Fibroblast of skin of scalp (primary cell): ENCODE measurements at places on chromosomes 4 and X.
A peak's percentile ranks its signal among the peaks of the same experiment; 100 is the strongest.

- DNase-seq = no peak
Measured at GRCh38 chr4:13218326-13218958, 265.7 kb downstream of the RAB28 start.

GRCh38 chr4:141248029-141248428 is 27.3 kb downstream of the ZNF330 start:
- DNase-seq = peak; percentile 40

DNA sequence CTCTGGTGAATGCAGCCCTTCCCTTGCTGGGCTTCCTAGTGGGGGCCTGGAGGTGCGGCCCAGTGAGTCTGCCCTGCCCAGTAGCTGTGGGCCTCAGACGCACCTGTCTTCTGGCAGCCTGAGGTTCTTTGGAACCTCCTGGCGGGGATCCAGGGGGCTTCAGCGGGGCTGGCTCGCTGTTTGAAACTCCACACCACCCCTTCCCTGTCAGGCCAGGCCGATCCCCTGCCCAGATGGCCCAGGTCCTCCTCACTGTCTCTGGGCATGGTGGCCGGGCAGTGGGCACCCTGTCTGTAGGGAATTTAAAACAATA is 10.7 kb upstream of the NKX1-1 start:
- DNase-seq = no peak

- DNase-seq = no peak
Measured at GRCh38 chr4:189779281-189779980, 161.2 kb upstream of the FRG1 start.

DNA sequence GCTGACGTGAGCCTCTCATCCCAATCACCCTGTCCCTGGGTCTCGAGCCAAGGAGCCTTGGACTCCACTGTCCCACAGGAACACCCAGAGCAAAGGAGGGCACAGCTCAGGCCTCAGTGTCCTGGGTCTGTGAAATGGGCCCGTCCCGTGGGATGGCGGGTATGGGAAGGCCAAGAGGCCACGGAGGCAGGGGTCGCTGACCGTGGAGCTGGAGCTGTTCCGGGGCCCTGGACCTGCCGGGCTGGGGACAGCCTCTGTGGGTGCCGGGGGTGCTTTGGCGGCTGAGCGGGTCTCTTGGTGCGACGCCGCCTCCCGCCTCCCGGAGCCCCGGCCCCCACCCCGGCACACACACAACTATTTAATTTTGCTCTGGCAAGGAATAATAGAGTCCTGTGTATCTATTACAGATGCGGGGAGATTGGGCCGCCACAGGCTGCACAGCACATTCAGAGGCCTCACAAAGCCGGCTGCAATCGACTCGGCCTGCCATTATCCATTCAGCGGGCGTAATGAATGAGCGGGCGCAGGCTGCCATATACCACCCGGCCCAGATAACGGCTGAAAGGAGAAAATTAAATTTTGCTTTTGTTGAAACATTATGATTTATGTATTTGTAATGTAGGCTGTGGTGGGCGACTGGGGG is 83.9 kb upstream of the NKX1-1 start:
- no peak for DNase-seq

DNA sequence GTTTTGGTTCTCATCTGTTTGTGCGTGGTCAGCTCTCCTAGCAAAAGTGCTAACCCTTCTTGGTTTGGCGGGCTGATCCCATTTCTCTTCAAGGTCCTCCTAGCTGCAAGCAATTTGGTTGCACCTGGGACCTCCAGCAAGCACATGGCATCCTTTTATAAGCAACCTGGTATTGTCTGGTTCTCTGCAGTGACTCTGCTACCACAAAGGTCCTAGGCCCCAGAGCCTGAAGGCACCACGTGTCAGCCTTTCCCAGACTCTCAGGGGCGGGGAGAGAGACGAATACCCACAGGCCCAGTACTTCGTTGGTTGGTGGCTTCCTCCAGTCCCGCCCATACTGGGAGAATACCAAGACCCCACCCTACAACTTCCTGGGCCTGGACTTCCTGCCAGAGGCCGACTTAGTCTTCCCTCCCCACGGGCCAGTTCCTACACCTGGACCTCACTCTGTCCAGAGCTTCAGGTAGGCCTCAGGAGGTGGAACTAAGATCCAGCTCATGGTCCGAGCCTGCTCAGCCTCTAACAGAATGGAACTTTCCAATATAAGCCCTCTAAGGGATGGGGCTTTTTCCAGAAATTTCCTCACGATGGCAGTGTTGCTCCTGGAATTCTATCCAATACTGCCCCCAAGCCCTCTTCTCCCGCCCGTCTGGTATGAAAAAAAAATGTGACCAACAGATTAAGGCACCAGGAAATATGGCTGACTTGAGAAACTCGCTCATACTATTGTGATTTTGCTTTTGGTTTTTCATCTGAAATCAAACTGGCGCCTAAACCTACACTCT is 192.5 kb upstream of the STK26 start:
- peak; percentile 66 for DNase-seq

GRCh38 chr4:163217505-163217904 is 50.8 kb upstream of the NAF1 start:
- no peak for DNase-seq

- DNase-seq = no peak
Measured at GRCh38 chr4:7439699-7440098, 5.0 kb upstream of the PSAPL1 start.

- DNase-seq = no peak
Measured at GRCh38 chrX:69104756-69105434, 60.4 kb downstream of the PJA1 start.

DNA sequence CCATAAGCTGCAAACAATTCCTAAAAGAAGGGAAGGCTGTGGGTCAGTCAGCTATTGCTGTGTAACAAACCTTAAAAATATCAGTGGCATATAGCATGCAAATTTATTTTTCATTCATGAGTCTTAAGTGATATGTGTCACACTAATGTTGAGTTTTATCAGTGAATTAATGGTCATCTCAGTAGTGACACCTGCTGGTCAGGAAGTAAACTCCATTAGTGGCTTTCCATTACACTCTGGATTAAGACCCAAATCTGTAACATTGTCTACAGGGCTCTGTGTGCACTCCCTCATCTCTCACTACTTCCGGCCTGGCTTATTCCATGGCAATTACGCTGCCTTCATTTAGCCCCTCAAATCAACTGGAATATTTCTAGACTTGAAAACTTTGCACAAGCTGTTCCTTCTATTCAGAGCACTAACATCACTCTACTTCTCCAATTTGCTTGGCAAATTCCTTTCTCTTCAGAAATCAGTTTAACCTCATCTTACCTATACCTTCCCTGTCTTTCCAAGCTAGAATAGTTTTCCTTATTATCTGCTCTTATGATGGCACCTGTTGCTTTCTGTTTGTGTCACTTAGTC is 217.3 kb upstream of the TAPT1 start:
- DNase-seq = peak; percentile 49

GRCh38 chrX:153411988-153412574 is 809 bp downstream of the ZFP92 start:
- DNase-seq = no peak

- DNase-seq = no peak
Measured at GRCh38 chr4:168853770-168854169, 156.3 kb downstream of the CBR4 start.

- no peak for DNase-seq
Measured at GRCh38 chr4:3035249-3035648, 39.1 kb downstream of the HTT-AS start.

DNA sequence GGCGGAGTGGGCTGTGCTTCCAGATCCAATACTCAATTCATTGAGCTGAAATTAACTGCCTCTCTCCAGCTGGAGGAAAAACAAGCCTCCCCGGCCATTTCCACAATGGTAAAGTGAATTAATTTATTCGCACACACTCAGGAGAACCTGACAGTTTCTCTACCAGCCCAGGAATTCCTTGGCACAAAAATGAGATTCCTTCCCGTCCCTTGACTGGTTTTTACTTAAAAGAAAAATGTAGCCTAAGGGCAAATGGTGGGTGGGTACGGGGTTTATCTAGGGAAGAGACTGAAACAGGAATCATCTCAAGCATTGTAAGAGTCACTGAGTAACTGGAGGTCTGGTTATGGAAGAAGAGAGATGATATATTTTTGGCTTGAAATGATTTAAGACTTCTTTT is 102.7 kb downstream of the VCX3A start:
- no peak for DNase-seq

DNA sequence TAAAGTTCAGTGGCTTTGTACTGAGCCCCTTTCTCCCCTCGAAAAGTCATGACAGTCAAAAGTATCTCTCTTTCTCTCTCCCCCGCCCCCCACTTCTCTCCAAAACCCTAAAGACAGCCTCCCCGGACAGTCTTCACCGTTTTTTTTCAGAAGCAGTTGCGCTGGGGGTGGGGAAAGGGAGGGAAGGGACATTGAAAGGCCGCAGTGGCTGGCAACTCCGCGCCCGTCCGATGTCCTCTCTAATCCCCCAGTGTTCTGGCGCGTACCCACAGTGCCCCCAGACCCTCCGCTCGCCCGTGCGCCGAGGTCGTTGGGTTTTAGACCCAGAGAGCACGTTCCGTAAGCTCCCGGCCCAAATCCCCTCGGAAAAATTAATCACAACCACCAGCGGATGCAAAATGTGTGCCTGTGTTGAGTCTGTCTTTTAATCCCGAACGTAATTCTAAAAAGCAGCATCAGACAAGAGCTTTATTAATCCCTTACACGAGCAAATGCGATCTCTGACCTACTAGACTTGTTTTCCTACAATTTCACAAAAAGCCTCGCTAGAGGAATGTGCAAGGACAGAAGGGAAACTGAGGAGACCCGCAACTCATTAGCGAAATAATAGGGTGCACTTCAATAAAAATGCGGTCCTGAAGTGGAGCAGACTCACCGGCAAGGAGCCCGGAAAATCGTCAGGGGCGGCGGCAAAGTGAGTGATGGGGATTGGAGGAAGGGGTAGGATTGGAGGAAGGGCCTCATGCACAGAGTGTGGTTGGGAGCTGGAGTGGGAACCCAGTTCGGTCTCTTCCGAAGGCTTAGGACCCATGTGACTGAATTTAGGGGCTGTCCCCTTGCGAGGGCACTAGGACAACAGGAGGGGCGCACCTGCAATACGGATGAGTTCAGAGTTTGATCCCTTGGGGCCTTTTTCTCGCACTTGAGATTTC is 12.2 kb upstream of the PRDM8 start:
- peak; percentile 33 for DNase-seq

- DNase-seq = peak; percentile 13
Measured at GRCh38 chr4:7698584-7698983, 241.1 kb downstream of the AFAP1 start.

GRCh38 chr4:139253713-139254112 is 26.3 kb downstream of the MGARP start:
- DNase-seq = peak; percentile 70

DNA sequence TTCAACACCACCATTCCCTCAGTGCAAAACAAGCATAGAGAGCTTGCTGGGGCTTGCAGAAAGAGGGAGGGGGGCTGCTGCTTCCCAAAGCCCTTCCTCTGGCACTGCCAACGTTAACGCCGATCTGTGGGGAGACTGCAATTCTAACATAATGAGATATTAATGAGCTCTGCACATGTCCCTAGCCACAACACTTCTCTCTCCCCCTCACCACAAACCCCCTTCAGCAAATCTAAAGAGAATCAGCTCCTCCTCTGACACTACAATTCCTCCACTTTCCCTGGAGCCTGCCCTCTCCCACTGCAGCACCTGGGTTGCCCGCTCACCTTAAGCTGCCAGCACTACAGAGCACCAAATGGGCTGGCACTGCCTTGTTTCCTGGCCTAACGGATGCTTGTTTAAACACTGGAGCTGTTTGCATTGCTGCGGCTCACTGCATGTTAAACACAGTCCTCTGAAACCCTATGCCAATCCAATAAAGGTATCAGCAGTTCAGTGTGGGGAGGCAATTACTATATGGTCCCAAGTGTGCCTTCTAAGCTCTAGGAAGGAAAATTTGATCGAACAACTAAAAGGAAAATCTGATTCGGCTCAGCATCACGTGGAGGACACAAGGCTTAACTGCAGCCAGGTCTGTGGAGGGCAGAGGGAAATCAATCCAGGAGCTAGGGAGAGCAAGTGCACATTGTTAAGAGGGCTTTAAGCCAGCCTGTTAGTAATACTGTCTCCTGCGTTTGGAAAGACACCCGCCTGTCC is 232.4 kb downstream of the MAML3 start:
- DNase-seq = no peak

GRCh38 chr4:164481306-164482091 is 272.4 kb upstream of the SMIM31 start:
- DNase-seq = no peak
